ENCODE measurements at places on chromosomes 2 and 18.

DNA sequence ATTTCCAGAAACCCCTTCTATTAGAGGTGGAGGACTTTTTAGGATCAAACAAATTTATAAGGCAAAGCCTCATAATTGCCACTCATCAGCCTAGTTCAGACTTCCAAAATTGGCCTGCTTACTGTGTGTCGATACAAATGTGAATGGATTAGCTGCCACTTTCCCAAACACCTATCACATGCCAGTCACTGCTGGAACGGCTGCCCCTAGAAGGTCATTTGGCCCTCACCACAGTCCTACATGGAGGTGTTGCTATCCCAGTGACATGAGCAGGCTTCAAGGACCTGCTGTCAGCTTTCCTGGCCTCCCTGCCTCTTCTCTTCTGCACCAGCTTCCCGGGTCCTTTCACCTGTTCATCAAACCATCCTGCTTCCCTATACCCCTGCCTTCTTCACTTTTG lies 279.2 kb upstream of the SKOR2 start:
- no peak for DNase-seq

DNA sequence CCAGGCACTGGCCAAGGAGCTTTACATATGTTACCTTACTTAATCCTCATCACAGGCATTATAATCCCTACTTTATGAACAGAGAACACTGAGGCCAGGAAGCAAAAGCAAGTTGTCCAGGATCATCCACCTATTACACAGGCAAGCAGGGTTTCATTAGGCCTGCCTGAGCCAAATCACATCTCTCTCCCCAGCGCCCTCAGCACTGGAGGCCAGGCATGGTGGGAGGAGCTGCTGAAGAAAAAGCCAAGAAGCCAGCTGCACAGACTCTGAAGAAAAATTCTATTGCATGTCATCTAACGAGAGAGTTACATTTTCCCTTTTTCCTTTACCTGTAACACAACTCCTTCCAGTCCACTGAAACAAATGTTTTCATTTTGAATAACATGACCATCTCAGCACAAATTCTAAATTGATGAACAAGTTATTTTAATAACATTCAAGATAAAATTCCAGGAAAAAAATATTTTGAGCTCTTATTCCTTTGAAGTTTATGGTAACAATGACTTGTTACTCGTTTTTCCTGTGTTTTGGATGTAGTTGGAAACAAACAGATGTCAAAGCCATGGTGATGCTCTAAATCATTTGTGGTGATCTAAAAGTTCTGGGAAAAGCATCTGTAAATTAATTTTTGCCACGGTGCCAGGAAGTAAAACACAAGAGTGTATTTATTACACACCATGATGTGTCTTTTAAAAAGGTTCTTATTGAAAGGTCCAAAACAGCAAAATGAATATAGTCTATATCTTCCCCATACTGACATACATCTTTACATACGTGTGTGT lies 139.0 kb upstream of the ITGB6 start:
- no peak for DNase-seq

DNA sequence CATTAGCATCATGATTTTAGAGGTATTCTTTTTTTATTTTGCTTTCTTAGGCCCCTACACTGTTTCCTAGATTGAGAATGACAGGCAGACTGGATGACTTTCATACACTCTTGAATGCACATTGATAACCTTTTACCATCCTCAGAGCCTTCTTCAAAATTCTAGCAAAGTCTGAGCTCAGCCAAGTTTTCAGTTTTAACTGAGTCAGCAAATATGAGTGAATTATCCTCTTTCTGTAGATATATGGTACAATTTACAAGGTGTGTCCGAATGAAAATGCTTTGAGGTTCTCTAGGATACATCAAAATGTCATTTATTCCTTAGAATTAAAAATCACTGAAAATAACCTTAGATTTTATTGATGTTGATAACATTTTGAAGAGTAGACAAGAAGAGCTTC lies 1038.2 kb upstream of the POU3F3 start:
- no peak for DNase-seq

DNA sequence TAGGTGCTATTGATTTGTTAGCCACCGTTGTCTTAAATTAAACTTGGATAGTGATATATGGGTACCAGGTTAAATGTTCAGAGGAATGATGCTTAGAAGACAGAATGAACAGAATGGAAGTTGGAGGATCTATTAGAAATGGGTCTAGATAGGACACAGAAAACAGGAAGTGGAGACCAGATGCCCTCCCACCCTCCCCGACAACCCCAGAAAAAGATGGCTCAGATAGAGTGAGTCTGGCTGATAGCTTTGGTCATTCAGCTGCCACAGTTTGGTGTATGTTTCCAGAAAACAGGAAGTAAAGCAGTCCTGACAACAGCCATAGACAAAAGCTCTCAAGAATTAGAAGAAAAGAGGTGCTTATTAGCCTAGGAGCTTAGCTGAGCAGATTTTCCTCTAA lies 71.5 kb upstream of the DSG1 start:
- no peak for DNase-seq

- DNase-seq: no peak
Observed at GRCh38 chr18:46407486-46408166, 249.4 kb downstream of the LOXHD1 start.

DNA sequence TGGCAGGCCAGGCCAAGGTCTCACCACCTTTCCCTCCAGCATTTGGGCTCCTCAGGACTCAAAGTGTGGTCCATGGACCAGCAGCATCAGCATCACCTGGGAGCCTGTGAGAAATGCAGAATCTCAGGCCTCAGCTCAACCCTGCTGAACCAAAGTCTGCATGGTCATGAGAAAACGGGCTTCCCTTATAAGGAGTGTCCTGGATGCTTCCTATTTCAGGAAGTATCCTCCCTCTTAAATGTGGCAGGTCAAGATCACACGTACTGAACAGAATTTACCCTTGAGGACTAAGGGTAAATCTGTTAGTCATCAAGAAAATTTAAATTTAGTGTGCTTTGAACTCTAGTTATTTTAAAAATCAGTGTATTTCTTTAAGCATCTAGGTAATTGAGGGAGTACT lies 11.8 kb downstream of the CD8A start:
- DNase-seq: no peak

- no peak for DNase-seq
Observed at GRCh38 chr2:4914551-4914950, 777.6 kb upstream of the SOX11 start.

DNA sequence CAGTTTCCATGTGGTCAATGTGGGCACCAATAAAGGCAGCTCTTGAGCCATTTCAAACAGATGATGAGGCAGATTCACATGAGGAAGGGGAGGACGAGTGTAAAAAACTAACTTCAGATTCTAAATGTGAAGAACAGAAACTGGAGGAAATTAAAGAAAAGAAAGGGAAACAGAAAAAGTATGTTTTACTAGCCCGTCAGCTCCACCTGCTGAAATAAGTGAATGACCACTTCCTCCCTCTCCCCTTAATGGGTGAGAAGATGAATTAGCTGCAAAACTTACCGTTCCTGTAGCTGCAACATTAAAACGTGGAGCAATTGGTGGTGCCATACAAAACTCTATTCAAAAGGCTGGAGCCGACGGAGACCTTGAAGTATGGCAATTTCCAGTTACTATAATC lies 203.5 kb downstream of the UXS1 start:
- no peak for DNase-seq

DNA sequence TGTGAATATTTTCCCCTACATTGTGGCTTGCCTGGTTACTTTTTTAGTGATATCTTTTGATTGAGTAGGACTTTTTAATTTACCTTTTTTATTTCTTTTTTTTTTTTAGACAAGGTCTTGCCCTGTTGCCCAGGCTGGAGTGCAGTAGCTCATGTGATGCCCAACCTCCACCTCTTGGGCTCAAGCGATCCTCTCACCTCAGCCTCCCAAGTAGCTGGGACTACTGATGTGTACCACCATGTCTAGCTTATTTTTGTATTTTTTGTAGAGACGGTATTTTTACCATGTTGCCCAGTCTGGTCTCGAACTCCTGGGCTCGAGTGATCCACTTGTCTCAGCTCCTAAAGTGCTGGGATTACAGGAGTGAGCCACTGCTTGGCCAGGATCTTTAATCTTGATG lies 25.3 kb downstream of the EML4 start:
- DNase-seq: no peak
